Hindlimb muscle (tissue), 1 donor: ENCODE measurements at places on chromosomes 7 and 10.
A peak's percentile ranks its signal among the peaks of the same experiment; 100 is the strongest.

DNA sequence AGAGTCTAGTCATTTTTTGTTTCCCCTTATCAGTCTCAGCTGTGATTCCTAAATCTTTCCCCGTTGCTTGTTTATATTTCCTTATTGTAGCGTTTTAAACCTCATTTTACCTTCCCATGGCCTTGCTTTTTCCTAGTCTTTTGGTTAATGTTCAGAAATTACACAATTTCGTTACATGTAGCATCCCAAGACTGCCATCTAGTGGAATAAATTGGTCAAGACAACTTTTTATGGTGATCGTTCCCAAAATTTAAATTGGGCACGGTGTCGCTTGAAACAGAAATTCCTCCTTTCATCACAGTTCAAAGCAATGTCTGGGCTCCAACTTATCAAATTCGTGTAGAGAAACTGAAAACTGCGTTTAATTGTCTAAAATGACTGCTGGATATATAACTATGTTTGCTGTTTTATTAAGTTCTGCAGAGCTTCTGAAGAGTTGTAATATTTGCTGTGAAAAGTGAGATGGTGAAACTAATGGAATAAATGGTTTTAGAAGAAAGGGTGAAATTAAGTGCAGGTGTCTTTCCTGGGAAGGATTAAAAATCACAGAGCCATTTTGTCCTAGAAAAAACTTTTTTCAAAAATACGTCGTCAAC lies 370.2 kb downstream of the PHF14 start:
- peak; percentile 42 for DNase-seq

- no peak for DNase-seq
These were observed 28.3 kb downstream of the CNOT4 start for GRCh38 chr7:135481598-135481979.

DNA sequence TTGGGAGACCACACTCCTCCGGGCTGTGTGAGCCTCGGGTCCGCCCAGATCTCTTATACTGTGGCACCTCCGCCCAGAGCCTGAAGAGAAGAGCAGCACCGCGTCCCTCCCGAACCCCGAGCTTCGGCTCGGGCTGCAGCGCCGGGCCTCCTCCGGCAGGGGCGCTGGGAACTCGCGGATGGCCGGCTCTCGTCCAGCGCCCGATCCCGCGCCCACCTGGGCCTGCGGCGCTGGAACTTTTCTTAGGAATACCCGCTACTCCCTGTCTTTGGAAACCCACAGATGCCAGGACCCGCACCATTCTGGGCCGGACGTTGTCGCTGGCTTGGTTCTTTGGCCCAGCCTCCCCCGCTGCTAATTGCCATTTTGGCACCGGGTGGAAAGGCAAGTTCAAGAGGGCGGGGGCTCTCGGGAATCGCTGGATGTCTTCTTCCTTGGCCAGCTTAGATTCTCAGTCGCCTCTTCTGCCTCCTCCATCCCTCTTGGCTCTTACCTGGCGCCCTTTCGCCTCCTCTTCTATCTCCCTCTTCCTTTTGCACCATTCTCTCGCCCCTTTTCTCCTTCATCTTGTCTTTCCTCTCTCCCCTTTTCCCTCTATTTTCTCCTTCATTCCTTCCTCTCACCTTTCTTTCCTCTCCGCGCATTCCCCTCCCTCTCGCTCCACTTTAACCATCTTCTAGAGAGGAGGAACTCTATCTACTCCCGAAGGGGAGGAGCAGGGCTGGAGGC lies 2.1 kb upstream of the SORCS3 start:
- DNase-seq = no peak

GRCh38 chr10:117933036-117933435 lies 113.7 kb downstream of the RAB11FIP2 start:
- no peak for DNase-seq

DNA sequence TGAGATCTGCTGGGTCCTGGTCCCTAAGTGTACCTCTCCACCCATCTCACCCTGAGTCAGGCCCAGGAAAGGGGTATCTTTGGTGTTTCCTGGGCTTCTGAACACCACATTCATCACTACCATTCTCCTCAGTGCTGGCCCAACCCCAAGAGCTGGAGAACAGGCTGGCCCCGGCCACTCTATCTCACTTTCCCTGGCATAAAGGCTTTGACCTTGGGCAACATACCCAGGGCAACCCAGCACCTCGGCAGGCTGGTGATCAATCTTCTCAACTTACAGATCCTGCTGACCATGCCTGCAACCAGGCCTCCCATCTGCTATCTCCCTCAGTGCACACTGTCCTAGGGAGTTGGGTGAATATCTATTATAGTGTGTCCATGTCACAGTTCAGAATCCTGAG lies 2.1 kb downstream of the VSIR start:
- DNase-seq = no peak

GRCh38 chr7:21099432-21099831 lies 312.7 kb upstream of the SP8 start:
- DNase-seq = no peak

DNA sequence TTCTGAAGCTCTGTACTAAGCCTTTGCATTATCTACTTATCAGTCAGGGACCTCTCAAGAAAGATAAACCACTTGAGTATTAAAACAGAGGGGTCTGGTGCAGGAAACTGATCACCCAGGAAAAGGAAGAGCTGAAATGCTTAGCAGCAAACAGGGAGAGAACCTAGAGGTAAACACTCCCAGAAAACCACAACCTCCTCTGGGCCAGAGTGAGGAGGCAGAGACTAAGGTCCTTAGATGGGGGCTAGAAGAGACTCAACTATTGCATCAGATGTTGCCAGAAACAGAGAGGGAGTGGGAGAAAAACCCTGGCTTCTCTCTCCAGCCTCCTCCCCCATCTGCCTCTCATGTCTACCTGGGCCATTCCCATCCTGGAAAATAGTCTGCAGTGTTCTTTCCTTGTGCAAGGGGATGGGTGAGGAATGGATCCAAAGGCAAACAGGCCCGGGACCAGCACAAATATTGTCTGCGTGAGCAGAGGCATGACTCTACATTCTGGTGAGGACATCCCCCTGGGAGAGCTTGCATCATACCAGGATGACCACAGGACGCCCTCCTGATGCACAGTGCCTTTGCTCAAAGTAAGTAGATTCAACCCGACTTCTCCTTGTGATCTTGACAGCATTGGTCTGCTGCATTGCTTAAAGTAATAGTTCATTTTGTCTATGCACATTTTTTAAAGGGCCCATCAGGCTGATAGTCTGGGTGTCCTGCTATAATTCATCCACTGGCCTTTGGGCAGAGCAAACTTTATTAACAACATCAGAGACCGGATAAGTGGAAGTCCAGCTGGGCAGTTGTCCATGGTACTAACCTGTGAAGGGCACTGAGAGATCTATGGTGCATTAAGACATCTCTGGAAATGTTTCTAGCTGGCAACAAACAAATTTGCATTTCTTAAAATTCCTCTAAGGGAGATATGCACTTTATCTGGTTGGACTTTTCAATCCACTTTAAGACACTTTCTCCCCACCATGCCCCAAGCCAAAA lies 22.4 kb upstream of the ODAD2 start:
- no peak for DNase-seq

- DNase-seq = no peak
These were observed 52.4 kb upstream of the ITGB1 start for GRCh38 chr10:33010132-33011037.

- no peak for DNase-seq
These were observed 66.6 kb upstream of the CAMK2B start for GRCh38 chr7:44391746-44392617.

GRCh38 chr10:56943221-56943755 lies 582.2 kb upstream of the ZWINT start:
- peak; percentile 10 for DNase-seq

GRCh38 chr10:52650873-52651272 lies 121.7 kb downstream of the MBL2 start:
- no peak for DNase-seq

GRCh38 chr10:28381466-28381865 lies 78.6 kb upstream of the MPP7 start:
- no peak for DNase-seq

GRCh38 chr7:48587475-48587874 lies 336.9 kb upstream of the CDC14C start:
- no peak for DNase-seq

- DNase-seq = no peak
These were observed 187.9 kb downstream of the DPY19L1 start for GRCh38 chr7:34849163-34849960.

- DNase-seq = peak; percentile 83
These were observed 1.4 kb downstream of the MAGI2 start for GRCh38 chr7:79452032-79452494.

- DNase-seq = no peak
These were observed 683.2 kb upstream of the IGFBP3 start for GRCh38 chr7:46604241-46604661.

GRCh38 chr7:94324380-94325121 lies 70.1 kb upstream of the COL1A2 start:
- peak; percentile 67 for DNase-seq

GRCh38 chr7:95601316-95601715 lies 5.0 kb upstream of the PDK4 start:
- DNase-seq = no peak

DNA sequence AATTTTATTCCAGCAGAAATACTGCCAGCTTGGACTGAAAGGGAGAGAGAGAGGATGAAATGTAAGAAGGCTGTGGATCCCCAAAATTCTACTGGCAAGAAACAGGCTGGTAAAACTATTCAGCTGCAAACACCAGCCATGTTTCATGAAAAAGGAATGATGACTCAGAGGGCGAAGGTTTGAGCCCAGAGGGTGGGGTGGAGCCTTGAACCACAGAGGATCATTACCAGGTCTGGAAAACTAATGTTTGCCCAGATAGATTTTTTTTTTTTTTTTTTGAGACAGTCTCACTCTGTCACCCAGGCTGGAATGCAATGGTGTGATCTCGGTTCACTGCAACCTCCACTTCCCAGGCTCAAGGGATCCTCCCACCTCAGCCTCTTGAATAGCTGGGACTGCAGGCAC lies 41.7 kb upstream of the NRF1 start:
- no peak for DNase-seq

GRCh38 chr7:24913801-24914464 lies 66.0 kb downstream of the OSBPL3 start:
- no peak for DNase-seq

DNA sequence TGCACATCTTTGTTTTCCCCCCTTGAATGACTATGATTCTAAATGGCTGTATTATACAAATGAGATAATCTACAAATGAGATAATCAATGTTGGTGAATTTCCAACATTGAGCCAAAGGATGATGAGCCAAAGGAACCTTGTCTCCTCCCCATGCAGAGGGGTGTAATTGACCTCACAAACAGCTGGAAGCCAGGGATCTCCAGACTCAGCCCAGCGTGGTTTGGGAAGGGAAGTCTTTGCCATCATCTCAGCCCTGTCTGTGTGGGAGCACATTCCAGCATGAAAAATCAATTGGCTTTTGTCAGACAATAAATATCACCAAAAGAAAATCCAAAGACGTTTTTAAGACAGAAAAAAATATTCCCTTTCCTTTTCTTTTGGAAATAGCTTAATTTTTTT lies 271.5 kb upstream of the AOAH start:
- DNase-seq = no peak

DNA sequence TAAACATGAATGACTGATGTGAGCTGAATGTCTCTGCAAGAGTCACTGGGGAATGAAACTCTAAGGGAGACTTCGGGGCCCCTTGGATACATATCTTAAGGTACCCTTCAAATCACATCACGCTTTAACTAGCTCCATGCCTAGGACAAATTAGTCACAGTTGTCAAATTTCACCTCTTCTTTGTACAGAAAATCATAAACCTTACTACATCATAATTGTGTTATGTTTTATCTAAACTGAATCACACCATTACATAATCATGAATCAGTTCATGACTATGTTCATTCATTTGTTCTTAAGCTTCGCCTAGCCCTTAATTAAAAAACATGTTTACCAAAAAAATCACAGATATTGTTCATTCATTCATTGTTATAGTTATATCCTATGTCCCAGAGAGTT lies 2.1 kb upstream of the SLC13A1 start:
- no peak for DNase-seq

DNA sequence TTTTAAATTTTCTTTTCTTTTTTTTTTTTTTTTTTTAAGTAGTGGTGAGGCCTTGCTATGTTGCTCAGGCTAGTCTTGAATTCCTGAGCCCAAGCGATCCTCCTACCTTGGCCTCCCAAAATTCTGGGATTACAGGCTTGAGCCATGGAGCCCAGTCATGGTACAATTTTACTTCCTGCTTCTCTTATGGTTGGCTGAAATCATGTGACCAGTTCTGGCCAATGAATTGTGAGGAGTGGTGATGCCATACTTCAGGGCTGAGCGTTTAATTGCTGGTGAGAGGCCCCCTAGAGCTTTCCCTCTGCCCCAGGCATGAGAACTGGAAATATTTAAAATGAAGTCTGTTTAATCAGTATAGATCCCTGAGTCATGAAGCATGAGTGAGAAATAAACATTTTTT lies 22.2 kb upstream of the BAIAP2L1 start:
- no peak for DNase-seq

DNA sequence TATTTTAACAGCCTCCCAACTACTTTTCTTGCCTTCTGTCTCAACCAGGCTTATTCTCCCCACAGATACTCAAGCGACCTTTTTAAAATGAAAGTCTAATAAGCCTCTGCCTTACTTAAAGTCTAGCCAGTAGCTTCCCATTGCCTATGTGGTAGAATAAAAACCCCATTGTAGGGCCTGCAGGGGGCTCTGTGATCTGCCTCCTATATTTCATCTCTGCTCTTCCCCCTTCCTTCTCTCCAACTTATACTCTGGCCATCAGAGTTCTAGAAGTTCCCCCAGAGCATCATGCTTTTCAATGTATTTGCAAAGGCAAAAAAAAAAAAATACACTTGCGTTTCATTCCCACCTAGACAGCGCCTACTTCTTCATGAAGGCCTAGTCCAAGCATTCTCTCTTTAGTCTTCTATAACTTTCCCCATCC lies 167.7 kb upstream of the ADO start:
- DNase-seq = no peak

DNA sequence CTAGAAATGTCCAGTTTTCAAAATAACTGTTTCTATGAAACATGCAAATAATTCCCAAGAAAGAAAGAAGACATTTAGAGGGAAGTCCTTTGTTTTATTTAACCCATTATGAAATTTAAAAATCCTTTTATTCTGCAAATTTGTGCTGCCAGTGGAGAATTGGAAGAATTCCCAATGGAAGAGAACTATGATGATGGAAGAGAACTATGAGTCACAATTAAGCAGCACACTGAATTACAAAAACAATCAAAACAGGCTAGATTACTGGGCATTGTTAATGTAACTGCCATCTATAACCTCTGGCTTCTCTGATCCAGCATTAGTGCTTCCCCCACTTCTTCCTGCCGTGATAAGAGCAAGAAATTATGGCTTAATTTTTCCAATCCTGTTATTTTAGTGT lies 126.2 kb upstream of the FEZF1 start:
- no peak for DNase-seq

GRCh38 chr7:27191161-27191731 lies 6.2 kb upstream of the HOXA11 start:
- no peak for DNase-seq

GRCh38 chr10:3654496-3654895 lies 130.5 kb downstream of the KLF6 start:
- DNase-seq = no peak

DNA sequence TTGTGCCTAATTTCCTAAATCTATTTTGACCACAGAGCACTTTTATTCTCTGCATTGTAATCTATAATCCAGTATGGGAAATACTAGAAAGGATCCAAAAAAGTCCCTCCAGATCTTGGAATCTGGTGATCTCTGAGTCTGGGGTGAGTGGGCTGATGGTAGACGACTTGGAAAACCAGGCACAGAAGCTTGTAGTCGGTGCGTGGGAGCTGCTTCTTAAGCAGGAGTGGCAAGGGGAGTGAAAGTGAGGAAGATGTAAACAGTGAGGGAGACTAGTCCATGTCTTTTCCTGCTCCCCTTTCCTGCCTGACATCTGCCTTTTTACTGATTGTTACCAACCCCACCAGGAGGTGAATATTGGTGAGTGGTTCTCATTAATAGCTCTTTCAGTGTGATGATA lies 6.8 kb downstream of the AUTS2 start:
- no peak for DNase-seq

GRCh38 chr7:78747592-78747991 lies 705.9 kb downstream of the MAGI2 start:
- DNase-seq = no peak
